Stimulated activated CD8-positive, alpha-beta memory T cell treated with anti-CD3 and anti-CD28 coated beads, Interleukin-15, amount 100 ng/mL, for 4 hours (primary cell): ENCODE measurements at places on chromosomes 1 and 21.

DNA sequence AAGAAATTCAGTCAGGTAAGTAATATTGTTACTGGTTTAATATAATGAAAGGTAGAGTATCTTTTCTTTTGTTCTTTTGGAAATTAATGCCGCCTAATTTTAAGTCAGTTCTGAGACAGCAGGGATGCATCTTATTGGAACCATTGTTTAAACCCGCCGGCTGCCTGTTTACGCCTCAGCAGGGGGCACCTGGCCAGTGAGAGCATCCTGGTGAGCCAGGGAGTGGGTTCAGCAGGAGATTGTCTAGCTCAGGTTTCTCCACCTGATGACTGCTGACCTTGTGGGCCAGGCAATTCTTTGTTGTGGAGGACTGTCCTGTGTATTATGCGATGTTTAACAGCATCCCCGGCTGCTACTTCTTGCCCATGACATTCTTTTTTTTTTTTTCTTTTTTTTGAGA, 30.2 kb downstream of the CHAF1B start:
- no peak for DNase-seq

- no peak for DNase-seq
Observed at GRCh38 chr1:33180226-33180910, 1.5 kb downstream of the TRIM62 start.

DNA sequence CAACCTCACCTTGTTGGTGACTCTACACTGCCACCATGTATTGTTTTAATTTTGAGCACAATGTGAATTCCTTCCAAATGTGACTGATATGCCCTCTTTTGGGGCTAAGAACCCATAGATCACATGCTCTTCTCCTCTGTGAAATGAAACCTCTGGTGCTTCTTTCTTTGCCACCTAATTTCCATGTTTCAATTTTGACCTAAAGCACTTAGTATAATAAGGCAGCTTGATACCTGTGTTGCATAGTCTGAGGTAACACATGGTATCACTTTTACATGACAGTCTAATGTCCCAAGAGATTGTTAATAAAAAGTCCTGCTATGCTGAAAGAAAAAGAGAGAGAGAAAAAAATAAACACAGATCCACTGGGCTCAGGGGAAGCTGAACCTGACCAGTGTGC, 24.2 kb downstream of the CLEC20A start:
- DNase-seq, result no peak

GRCh38 chr21:37508341-37508740, 141.8 kb downstream of the DYRK1A start:
- no peak for DNase-seq

GRCh38 chr1:236009191-236009590, 55.7 kb downstream of the NID1 start:
- no peak for DNase-seq

GRCh38 chr1:77976433-77977076, 2.3 kb downstream of the FUBP1 start:
- no peak for DNase-seq

DNA sequence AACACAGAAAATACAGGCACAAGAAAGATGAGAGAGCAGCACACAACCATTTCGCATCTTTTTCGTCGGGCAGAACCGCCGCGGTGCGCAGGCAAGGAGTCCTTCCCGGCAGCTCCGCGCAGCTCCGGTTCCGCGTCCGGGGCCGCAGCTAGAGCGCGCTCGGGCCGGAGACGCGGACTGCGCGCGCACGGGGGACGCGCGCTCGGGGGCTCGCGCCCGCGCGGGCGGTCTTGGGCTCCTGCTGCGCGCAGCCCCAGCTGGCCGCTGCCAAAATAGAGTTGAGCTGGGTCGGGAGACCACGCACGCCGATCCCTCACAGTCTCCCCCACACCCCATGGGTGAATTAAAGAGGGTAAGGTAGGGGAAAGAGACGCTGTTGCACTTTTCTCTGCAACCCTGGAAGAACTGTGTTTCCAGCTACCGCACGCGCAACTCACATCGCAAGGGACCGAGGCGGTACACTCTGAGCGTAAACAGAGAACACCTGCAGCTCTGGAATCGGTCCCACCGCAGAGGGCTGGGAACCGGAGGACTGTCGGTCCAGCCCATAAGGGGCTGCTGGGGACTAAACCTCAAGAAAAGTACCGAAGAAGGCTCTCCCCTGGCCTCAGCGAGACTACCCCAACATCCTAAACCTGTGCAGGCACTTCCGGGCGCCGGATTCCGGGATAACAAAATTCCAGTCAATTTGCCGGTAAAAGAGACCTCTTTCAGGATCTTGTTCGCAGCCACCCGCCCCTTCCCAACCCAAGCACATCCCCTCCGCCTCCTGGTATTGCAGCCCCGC, 1.7 kb downstream of the NR5A2 start:
- DNase-seq, result no peak

DNA sequence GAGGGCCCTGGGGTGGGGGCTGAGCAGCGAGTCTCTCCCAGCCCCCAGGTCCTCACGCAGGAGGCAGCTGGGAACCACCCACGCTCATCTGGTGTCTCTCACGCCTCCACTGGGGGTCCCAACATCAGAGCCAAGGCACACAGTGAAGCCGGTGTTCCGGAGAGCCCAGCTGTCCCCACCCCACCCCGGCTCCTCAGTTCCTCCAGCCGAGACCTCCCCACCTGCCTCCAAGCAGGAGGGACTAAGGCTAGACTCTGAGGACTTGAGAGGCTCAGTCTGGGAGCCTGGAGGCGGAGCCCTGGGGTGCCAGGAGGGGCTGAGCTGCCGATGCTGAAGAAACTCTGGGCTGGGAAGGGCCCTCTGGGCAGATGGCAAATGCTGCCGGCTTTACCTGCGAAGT, 1.6 kb upstream of the HPCA start:
- no peak for DNase-seq
